ENCODE measurements at places on chromosomes 3 and 15.

DNA sequence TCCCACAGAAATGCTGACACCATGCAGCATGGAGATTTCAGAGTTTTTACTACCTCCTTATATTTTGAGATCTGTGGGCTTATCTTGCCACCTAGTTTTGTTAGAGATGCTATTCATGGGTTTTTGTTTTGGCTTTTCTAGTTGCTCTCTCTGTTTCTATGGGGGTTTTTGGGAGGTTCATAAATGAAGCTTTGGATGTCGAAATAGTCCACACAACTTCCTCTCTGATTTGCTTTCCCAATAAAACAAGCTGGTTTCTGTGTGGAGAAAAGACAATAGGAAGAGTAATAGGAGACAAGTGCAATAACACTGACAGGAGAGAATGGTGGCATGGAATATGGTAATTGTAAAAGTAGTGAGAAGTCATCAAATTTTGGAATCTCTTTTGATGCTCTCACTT, 106.8 kb upstream of the GPR149 start:
- H3K4me3 ChIP-seq: no peak overlapping the region
- peaks cover 16% of the 10 kb centered on the region for H3K27me3 ChIP-seq
- no peaks in the 10 kb centered on the region for H3K36me3 ChIP-seq

DNA sequence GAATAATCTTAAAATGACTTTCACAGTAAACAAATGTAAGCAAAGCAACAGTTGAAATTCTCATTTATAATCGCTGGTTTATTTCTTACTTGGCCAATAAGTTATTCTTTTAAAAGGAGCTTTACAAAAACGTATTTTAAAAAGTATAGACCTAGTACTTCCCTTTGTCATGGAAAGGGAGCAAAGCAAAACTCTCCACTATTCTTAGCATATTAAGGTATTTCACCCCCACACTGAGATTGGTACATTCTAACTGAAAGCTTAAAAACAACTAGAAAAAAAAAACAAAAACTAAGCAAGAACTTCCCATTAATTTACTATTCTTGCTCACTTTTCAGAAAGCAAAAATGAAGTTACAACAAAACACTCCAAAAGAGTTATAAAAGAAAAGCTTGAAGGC, 1.5 kb downstream of the ATG3 start:
- no peak overlapping the region for H3K27ac ChIP-seq
- no peak for DNase-seq
- H3K27me3 ChIP-seq: no peaks in the 10 kb centered on the region

DNA sequence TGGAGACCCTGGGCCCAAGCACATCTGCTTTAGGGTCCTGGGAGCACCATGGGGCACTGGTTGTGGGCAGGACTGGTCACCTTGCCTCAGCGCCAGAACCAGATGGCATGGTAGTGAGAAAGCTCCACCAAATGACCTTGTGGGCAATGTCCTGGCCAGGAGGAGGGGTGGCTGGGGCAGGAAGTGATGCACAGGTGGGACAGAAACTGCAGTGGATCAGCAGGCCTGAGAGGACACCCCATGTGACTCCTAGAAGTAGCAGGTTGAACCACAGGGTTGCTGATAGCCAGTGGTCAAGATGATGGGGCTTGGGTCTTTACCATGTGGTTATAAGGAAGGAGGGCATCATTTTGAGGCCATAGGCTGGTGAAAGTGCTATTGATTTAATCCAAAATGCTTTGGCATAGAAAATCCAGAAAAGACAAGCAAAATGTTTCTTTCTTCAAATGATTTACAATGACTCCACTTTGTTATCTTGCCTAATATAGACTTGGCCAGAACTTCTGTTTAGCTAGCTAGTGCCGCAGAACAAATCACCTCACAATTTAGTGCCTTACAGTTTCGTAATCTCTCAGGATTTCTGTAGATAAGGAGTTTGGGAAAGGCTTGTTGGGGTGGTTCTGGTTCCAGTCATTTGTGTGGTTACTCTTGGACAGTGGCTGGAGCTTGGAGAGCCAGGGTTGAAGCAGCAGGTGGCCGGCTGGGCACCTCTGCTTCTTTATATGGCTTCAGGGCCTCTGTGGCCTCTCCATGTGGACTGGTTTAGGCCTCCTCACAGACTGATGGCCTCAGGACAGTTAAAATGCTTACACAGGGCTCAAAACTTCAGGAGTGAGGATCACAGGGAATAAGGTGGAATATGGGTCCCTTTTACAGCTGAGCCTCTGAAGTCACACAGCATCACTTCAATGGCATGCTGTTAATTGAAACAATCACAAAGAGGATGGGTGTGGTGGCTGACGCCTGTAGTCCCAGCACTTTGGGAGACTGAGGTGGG, 27.5 kb downstream of the TMEM158 start:
- no peaks in the 10 kb centered on the region for H3K36me3 ChIP-seq
- H3K27ac ChIP-seq: no peak overlapping the region
- H3K27me3 ChIP-seq: peaks cover 37% of the 10 kb centered on the region
- peaks cover 5% of the 10 kb centered on the region for H3K4me1 ChIP-seq
- DNase-seq: no peak

- no peaks in the 10 kb centered on the region for H3K27me3 ChIP-seq
- no peak for DNase-seq
- peaks cover 36% of the 10 kb centered on the region for H3K36me3 ChIP-seq
- H3K27ac ChIP-seq: no peak overlapping the region
- peaks cover 8% of the 10 kb centered on the region for H3K4me1 ChIP-seq
- no peak overlapping the region for H3K4me3 ChIP-seq
Measured at GRCh38 chr3:194661374-194661773, 10.6 kb downstream of the LSG1 start.

GRCh38 chr3:45819543-45819942, 22.4 kb downstream of the LZTFL1 start:
- H3K27ac ChIP-seq: no peak overlapping the region
- H3K4me3 ChIP-seq: no peak overlapping the region
- no peaks in the 10 kb centered on the region for H3K27me3 ChIP-seq
- H3K4me1 ChIP-seq: no peaks in the 10 kb centered on the region
- no peak for DNase-seq

- H3K36me3 ChIP-seq: no peaks in the 10 kb centered on the region
- peaks cover 15% of the 10 kb centered on the region for H3K27me3 ChIP-seq
Measured at GRCh38 chr3:127738192-127738840, 65.6 kb downstream of the ABTB1 start.

- peaks cover 26% of the 10 kb centered on the region for H3K27me3 ChIP-seq
- H3K4me1 ChIP-seq: no peaks in the 10 kb centered on the region
- no peaks in the 10 kb centered on the region for H3K36me3 ChIP-seq
Measured at GRCh38 chr3:70580021-70580420, 267.6 kb upstream of the MDFIC2 start.

- peaks cover 21% of the 10 kb centered on the region for H3K4me1 ChIP-seq
- H3K36me3 ChIP-seq: peaks cover 16% of the 10 kb centered on the region
- H3K27me3 ChIP-seq: peaks cover 9% of the 10 kb centered on the region
- no peak for DNase-seq
- H3K4me3 ChIP-seq: peak overlapping the region; percentile 50
- H3K27ac ChIP-seq: no peak overlapping the region
Measured at GRCh38 chr3:98529856-98530459, 1.8 kb upstream of the GPR15 start.

Data from activated naive CD8-positive, alpha-beta T cell treated with anti-CD3 and anti-CD28 coated beads for 36 hours (primary cell).